ENCODE measurements at places on chromosomes 4 and X.

DNA sequence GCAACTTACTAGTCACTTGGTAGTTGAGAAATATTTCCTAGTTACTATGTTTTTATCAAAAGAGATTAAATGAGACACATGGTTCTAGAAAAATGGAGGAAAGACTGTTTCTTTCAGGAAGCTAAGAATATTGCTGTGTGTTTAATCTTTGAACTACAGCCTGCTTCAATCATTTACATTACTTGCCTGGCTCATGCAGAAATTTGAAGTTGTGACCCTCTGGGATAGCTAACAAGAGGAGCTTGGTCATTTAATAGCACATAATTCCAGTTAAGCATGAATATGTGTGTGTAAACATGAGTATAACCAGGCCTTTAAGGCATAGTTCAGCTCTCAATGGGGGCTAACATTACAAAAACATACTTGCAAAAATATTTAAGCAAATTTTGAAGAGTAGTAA, 44.6 kb upstream of the SLC25A4 start:
- DNase-seq, result no peak

- no peak for DNase-seq
Observed at GRCh38 chr4:121166976-121167375, 2.9 kb upstream of the TNIP3 start.

- no peak for DNase-seq
Observed at GRCh38 chrX:129760155-129760554, 19.6 kb upstream of the SASH3 start.

DNA sequence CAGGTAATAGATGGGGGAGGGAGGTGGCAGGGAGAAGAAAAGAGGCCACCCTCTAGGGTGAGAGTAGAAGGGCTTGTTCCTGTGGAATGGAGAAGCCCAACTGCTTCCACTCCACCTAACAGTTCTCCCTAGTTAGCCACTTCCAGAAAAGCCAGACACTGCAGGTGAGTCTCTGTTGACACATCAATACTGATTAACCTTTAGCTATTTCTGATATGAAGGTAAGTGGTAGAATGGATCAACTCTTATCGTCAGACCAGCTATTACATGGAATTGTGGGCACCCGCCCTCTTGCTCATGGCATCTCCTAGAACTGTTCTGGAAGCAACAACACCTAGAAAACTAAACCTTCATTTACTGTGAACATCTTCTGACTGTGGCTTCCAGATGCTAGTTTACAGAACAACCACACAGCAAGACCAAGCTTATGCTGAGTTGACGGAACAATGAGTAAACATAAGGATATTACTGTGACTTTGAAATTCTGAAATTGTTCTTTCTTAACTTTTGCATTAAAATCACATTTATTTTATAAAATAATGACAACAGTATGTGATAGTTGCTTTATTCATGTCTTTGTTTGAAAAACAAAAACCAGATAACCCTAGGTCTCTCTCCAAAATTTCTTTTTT, 44.7 kb downstream of the ANXA3 start:
- no peak for DNase-seq

GRCh38 chr4:185920171-185920570, 108.2 kb upstream of the SORBS2 start:
- no peak for DNase-seq

- DNase-seq, result no peak
Observed at GRCh38 chr4:92497141-92497540, 193.4 kb downstream of the GRID2 start.

- no peak for DNase-seq
Observed at GRCh38 chr4:138053641-138054301, 188.4 kb downstream of the SLC7A11 start.

- DNase-seq, result no peak
Observed at GRCh38 chr4:18292411-18292810, 270.9 kb upstream of the LCORL start.

DNA sequence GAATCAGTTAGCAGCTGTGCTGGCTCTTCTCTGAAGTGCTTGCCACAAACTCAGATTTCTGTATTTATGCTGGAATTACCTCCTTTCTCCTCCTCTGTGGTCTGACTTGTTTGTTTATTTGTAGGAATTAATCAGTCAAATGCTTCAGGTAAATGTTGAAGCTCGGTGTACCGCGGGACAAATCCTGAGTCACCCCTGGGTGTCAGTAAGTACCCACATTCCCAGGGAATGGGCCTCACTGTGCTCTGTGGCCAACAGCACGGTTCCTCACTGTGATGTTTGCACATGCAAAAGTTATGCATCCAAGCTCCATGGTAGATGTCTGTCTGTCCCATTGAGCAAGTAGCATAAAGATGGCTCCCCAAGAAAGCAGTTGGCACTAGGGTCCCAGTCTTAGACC, 169.9 kb downstream of the DCLK2 start:
- DNase-seq, result no peak

- DNase-seq, result no peak
Observed at GRCh38 chr4:105543881-105544280, 8.5 kb upstream of the ARHGEF38 start.

- DNase-seq, result no peak
Observed at GRCh38 chr4:17642398-17642783, 27.9 kb downstream of the MED28 start.

DNA sequence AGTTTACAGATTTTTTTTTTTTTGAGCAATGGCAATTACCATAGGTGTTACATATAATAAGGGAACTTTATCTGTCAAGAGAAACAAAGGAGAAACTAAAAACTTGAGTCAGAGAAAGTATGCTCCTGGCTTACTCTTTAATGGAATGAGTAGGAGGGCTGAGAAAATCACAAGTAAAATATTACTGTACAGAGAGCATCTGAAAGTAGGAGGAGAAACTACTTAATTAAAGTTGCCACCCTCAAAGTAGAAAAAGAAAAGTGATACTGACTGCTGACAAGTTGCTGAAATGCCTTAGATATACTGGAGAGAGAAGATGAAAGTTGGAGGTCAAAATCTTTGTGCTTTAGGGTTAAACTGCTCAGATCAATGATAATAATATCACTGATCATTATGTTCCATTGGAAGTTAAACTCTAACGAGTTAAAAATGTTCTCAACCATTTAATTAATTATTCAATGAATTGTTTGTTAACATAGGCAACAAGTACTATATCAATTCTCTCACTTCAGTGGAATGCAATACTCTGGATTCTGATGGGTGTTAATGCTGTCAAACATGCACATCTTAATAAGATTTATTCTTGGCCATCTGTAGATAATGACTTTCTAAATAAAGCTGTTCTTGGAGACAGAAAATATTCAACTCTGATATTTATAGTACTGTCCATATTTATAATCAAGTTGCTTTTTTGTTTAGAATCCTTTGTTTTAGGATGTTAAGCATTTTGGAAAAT, 61.2 kb upstream of the CAMK2D start:
- DNase-seq, result no peak

DNA sequence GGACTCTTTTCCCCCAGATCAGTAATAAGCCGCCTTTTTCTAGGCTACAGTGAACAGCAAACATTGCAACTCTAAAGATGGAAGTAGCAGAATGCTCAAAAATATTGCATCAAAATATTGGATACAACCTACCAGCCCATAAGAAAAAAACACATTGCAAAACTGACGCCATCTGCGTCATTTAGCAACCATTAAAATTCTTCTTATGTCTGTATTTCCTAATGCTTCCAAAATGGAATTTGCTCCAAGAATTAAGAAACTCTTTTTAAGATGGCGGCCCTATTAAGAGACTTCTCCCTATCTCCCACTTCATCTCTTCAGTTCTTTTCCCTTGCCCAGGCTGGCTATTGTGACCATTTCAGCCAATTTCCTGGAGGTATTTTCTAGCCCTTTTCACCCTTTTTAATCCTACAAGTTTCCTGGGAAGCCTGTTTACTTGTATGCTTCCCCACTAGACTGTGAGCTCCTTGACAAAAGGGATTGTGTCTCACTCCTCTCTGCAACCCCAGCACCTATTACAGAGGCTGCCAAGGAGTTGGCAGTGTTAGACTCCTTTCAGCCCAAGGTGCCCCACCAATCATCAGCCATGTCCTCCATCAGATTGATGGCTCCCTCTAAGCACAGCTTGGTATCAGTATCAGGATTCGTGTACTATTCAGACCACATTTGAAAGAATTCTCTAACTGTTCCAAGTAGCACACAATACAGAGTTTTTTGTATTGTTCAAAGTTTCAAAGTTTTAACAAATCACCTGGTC, 4.4 kb downstream of the GPC3 start:
- no peak for DNase-seq

GRCh38 chr4:1533501-1534064, 127.3 kb upstream of the NKX1-1 start:
- DNase-seq, result no peak

DNA sequence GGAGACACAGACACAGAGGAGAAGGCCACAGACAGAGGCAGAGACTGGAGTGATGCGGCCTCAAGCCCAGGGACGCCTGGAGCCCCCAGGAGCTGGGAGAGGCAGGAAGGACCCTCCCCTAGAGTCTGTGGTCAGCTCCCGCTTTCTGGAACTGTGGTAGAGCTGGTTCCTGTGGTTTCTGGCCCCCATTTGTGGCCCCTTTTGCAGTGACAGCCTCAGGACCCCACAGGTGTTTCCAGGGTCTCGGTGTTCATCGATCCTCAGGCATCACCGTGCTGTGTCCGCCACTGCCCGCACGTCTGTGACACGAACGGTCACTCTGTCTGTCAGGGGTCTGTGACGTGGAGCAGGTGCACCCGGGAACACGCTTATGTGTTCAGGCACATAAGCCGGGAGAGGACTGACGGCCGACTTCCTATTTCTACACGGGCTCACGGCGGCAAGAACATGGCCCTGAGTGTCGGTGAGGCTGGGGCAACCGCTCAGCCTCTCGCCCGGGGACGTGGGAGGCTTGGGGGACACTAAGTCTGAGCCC, 7.9 kb downstream of the GTPBP6 start:
- DNase-seq, result no peak

DNA sequence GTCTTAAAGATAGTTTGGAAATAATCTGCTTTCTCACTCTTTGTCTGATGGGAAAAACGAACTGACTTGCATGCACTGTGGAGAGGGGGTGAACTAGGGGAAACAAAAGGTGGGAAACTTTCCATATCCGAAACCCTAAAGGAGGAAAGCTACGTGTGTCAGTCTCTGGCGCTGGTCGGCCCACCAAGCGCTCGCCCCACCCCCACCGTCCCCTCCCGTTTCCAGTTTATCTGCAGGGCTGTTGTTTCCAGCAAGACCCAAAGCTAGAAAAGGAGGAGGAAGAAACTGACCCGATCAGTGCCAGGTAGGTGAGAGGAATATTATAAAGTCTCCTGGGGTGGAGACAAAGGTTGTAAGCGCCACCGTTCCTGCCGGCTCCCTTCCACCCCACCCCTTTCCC, 552 bp downstream of the TCEAL9 start:
- DNase-seq, result no peak

DNA sequence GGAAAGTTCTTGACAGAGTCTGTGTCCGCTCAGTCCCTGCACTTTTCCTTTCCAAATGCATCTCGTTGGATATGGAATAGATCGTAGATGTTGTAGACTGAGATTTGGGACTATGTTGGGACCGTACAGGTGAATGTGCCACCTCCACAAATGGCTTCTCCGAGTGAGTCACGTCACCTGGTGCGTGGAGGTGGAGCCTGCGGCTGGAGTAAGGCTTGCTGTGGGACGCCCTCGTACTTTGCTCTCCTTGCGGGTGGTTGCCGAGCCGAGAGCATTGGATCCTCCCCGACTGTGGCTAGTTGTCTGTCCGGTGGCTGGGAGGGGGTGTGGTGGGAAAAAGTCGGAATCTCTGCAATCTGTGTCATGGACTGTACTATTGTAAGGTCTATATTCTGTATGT, 60.5 kb downstream of the NELFA start:
- no peak for DNase-seq

DNA sequence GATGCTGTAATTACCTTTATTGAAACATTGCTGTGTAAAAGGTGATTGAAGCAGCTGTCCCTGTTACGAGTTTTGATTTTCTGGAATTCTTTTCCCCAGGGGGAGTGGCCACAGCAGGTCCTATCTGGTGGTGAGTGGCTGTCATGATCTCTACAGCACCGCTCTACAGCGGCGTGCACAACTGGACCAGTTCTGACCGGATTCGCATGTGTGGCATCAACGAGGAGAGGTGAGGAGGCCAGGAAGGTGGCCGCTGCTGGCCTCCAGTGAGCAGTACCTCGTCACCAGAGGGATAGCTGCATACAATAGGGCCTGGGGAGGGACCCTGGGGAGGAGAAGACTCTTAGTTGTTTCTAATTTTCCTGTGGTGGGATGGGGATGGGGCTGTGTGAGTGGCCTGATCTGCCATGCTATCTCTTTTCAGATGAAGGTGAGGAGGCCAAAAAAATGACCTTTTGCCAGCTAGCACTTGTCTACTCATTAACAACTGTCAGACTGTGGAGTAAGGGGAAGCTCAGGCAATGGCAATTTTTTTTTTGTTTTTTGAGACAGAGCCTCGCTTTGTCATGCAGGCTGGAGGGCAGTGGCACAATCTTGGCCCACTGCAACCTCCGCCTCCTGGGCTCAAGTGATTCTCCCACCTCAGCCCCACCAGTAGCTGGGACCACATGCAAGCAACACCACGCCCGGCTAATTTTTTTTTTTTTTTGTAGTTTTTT, 22.8 kb downstream of the BCORL1 start:
- no peak for DNase-seq

- no peak for DNase-seq
Observed at GRCh38 chrX:69133921-69134542, 31.2 kb downstream of the PJA1 start.

- DNase-seq, result no peak
Observed at GRCh38 chr4:1969928-1970723, 38.6 kb downstream of the NELFA start.

DNA sequence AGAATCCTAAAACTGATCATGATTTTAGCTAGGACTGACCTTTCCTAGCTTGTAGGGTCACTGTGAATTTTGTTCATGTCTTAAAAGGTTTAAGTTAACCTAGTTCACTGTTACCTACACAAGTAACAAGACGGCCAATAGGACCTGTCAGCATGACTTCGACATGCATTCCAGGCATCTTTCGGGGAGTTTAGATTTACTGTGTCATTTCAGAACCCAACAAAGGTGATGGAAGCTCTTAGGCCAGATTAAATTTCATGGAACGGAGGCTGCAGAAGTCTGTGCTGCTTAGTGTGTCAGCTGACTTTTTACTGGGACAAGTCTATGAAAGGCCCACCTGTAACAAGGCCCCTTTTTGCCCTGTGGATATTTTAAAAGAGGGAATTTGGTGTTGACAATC, 93.1 kb downstream of the GATB start:
- DNase-seq, result no peak

- no peak for DNase-seq
Observed at GRCh38 chr4:12446256-12446655, 1017.6 kb upstream of the HS3ST1 start.

GRCh38 chr4:86403575-86403974, 43.7 kb upstream of the MAPK10 start:
- DNase-seq, result no peak

DNA sequence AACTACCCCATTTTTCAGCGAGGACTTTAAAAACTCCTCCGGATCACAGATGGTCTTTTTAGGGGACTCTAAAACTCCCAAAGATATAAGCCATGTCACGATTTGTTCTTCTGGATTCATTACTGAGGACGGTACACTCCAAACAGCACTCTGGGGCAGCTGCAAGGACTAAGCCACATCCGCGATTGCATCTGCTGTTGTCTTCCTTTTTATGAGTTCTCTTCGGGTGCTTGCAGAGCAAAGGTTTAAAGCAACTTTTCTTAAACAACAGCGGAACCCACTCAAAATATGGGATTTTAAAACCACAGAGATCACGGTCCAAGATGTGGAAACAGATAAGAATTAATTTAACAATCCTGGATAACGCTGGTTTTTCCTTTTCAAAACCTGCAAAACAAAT, at the start of gene ARHGEF6:
Gene ARHGEF6, minus strand, starts transcription at position 170 of the 400 bp plus-strand sequence. Its CDS starts 50 bp downstream, at position 120.
- DNase-seq, result no peak

Data from stimulated activated CD8-positive, alpha-beta memory T cell treated with anti-CD3 and anti-CD28 coated beads, Interleukin-4, amount 100 ng/mL, for 4 hours (primary cell).